ENCODE measurements at places on chromosomes 11 and 22. TPM values are rescaled to one million over a fixed set of nuclear protein-coding genes. Genes with fewer than 3 reads are reported as not detected.

Gene RFPL2
- total RNA-seq: not detected

DNA sequence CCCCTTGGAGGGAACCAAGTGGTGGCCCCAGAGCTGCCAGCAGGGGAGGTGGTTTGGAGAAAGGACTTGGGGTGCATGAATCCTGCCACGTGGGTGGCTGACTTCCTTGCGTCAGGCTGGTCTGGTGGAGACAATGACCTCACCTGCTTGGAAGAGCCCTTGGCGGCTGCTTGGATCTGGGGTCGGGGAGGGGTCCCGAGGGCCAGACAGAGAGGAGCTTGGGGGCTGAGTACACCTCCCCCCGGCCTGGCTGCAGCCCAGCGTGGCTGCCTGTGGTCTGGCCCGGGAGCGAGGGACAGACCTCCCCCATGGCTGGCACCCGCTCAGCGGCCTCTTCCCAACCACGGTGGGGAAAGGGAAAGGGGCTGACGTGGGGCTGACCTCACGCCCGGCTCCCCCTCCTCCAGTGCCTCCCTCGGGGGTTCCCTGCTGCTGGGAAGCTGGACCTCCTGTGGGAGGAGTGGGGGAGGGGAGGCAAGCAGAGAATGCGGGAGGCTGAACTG lies 13.8 kb downstream of the LIF start:
- no peak for DNase-seq

DNA sequence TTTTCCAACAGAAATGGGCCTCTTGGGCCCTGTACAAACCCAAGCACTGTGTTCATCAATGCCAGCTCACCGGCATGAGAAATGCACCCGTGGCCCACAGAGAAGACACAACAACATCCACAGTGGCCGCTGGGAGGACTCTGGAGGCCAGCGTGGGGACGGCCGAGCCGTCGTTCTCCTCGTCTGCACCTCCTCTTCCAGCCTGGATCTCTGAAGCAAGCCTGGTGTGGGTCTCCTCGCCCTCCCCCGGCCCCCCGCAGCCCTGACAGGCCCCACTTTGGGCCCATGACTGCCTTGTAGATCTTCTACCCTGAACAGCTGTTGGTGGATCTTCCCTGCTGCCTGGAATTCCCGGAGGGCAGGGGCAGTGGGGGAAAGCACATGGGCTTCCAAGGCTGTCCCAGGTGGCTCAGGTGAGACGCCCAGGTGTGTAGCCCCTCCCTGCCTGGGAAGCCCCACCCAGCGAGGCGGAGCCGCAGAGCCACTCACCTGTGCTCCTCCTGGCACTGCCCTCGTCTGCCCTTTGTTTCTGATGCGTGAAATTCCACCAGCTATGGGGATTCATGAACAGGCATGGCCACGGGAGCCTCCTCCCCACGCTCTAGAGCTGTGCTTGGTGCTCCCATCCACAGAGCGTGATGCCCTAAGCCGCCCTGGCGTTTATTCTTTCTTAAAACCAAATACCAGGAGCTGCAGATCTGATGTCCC lies 225.9 kb downstream of the BRD1 start:
- no peak for DNase-seq

DNA sequence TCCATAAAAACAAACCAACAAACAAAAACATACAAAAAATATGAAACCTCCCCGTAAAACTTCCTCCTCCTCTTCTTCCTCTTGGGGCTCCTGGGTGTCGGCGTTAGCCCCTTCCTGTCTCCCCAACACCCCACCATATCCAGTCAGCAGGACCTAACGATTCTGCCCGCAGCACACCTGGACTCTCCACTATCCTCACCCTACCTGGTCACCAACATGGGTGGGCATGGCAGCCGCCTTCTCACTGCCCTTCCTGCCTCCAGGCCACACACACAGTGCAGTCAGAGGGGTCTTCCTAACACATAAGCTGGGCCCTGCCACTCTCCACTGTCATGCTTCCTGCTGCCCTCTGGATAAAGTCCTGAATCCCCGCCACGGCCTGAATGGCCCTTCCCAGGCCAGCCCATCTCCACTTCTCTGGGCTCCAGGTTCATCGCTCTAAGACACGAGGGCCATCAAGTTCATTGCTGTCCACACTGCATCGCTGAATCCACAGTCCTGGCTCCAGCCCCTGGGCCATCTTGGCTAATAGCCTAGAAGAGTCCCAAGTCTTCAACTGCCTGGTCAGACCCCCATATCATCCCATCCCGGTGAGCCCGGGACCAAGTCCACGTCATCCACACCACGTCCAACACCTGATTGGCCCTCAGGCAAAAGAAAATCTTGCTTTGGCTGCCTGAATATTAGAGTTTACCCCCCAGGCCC lies 76.2 kb downstream of the IGLL1 start:
- no peak for DNase-seq

DNA sequence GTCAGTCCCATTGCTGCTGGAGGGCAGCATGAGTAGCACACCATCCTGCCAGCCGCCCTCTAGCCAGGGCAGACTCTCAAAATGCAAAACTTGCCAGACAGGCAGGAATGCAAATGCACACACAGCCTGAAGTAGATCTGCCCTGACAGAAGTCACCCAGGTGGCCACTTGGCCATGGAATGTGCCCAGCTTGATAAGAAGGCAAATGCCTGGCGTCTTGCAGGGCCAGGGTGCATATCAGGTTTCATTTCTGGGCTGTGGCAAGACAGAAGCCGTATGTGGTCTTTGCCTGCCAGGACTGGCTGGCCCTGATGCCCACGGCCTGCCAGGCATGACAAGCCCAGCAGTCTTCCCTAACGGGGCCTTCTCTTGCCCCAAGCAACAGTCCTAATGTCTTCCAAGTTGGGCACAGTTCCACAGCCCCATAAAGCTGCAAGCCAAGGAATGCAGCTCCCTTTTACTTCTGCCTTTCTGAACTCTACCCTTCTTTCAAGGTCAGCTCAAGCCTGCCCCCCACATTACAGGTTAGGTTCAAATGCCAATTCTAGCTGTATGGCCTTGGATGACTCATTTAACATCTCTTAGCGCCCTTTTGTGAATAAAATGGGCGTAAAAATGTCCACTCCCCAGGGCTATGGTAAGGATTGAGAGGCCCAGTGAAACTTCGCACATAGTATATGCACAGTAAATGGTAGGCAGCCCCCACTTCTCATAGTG lies 29.7 kb downstream of the POU2AF3 start:
- no peak for DNase-seq

- no peak for DNase-seq
Measured at GRCh38 chr11:22006901-22007300, 186.0 kb upstream of the ANO5 start.

Gene TMEM25
- total RNA-seq: 20.5 TPM

- DNase-seq: peak; percentile 83
Measured at GRCh38 chr11:57527056-57527631, 3.4 kb downstream of the TIMM10 start.

GRCh38 chr11:126147208-126148111 lies 64.0 kb downstream of the RPUSD4 start:
- no peak for DNase-seq

DNA sequence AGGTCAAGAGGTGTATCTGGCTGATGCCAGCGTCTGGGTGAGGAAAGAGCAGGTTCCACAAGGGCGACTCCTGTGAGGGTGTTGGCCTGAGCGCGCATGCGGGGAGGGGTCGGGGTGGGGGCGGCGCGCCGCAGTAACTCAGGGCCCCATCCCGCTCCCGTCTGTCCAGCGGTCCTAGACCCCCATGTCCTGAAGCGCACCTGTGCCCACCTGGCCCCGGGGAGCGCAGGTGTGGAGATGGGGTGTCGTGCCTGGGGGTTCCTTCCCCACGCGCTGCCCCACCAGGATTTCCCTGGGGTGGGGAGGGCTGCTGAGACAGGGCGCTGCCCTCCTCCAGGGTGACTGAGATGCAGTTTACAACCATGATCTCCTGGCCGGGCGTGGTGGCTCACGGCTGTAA lies 20.9 kb downstream of the RNH1 start:
- DNase-seq: no peak

DNA sequence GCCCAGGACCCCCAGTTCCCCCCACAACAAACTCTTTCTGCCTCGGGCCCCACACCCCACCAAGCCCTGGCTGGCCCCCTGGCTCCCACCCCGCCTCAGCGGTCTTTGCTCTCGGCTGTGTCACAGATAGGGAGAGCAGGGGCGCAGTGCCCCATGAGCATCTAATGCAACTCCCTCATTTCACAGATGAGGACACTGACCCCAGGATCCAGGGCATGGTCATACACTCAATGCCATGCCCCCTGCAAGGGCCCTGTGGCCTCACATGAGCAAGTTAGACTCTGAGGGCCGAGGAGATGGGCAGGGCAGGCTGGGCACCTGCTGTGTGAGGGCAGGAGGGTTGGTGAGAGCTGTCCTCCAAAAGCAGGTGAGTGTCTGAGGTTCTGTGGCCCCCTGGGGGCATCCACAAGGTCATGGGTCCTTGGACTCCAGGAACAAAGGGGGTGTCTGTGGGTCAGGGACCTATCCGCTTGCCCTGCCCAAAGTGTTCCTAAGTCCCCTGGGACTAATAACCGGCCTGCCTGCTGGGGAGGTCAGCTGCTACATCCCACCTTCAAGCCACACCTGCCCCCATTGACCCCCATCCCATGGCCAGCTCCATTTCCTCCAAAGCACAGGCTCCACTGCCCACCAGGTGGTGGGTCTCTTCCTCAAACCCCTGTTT lies 2.5 kb downstream of the MIF start:
- no peak for DNase-seq

DNA sequence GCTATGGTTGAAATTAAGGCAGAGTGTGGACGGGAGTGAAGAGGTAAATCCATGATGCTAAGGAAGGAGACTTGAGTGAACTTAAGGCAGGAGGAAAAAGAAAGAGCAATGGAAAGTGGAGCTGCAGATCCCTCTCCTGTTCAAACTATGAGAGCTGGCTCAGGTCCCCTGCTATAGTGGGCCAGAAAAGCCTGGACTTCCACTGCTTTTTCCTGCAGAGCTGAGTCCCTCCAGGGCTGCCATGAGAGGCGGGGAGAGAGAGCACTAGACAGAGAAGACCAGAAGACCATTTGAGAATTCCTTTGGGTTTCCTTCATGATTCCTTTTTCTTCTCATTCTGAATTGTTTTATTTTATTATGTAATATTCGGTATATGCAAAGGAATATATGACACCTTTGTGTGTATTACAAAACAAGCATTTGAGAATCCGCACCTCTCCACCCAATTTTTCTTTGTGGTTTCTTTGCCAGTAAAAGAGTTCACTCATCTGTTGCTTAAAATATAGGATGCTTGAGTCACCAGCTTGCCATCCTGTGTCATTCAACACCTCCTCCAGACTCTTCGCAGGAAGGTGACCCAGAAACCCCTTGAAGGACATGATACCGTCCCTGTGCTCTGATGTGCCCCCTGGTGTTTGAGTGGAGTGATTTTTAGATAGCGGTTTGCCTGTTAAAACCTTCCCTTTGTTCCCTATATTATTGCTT lies 24.4 kb downstream of the SREBF2 start:
- peak; percentile 84 for DNase-seq

DNA sequence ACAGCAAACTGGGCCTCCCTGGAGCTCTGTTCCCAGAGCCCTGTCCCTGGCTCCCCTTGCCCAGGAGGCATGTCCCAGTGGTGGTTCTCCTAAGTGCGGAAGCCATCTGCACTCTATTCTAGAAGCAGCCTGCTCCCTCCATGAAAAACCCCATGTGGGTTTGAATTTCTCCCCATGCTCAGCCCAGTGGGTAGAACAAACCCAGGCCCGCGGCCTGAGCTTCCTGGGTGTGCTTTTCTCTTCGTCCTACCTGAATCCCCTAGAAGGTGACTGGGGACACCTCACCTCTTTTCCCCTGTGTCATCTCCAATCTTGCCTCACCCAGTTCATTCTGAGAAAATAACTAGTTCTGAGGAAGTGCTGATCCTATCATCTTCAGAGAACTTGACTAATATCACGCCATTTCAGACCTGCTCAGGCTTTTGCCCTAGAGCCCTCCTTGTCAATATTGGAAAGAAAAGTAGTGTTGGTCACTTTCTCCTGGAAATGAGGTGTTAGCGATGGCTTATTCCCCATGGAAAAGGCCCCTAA lies 15.9 kb downstream of the IL10RA start:
- no peak for DNase-seq

Gene GGT5
- total RNA-seq: 0.54 TPM

Gene KCNK4
- 0.23 TPM for total RNA-seq

DNA sequence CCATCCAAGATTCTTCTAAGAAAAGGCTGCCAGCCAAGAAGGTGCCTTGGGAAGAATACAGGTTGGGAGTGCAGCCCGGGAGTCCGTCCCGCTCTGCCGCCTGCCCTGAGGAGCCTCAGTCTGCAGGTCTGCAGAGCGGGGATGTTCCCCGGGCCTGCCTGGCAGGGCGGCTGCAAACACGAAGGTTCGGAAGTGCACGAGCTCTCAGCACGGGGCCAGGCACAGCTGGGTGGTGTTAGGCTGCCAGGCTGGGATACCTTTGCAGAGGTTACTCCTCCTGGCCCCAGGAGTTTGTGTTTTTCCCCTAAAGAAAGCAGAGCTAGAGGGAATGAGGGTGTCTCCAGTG lies 9.4 kb upstream of the PRR5 start:
- DNase-seq: no peak

All from activated naive CD4-positive, alpha-beta T cell treated with anti-CD3 and anti-CD28 coated beads, Interleukin-2, amount 50 U/mL, for 72 hours (primary cell).